Right forelimb (tissue), 1 donor: ENCODE measurements at places on chromosomes 2 and 18.

GRCh38 chr2:144936442-144936841 lies 416.5 kb upstream of the ZEB2 start:
- no peak for DNase-seq

- no peak for DNase-seq
Measured at GRCh38 chr2:220446106-220446712, 818.8 kb downstream of the SLC4A3 start.

GRCh38 chr2:209990838-209991237 lies 11.6 kb upstream of the RPE start:
- no peak for DNase-seq

DNA sequence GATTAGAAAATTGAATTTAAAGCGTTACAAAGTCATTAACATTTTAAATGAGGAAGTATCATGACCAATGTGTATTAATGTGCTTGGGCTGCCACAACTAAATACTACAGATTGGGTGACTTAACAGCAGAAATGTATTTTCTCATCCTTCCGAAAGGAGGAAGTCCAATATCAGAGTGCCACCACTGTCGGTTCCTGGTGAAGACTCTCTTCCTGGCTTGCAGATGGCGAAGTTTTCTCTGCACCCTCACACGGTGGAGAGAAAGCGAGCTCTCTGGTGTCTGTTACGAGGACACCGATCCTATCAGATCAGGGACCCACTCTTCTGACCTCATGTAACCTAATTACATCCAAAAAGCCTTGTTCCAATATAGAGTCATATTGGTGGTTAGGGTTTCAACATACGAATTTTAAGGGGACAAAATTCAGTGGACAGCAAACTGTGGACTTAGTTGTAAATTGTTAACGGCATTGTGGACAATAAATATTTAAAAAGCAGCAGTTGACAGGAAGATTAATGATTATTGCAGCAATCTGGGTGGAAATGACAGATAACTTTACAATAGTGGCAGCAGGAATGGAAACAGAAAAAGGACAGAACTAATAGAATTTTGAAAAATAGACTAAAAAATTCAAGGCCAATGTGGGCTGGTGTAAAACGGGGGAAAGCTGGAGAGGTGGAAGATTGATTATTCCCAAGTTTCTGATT lies 35.1 kb upstream of the CYRIA start:
- DNase-seq: no peak

DNA sequence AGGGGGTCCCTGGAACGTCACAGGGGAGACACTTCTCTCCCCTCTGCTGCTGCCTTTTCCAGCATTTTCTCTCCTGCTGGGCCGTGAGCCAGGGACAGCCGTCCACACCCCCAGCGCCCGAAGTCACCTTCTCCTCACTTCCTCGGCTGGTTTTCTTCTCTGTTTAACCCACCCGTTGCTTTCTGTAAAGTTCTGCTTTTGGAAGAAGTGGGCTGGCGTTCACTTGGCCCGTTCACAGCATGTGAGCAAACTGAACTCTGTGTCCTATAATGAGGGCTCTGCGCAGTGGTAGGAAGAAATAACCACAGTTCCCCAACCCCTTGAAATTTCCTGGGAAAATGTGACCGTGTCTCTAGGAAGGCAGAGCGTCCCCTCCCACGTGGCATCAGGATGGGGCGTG lies 187.0 kb upstream of the HDAC4 start:
- DNase-seq: no peak

DNA sequence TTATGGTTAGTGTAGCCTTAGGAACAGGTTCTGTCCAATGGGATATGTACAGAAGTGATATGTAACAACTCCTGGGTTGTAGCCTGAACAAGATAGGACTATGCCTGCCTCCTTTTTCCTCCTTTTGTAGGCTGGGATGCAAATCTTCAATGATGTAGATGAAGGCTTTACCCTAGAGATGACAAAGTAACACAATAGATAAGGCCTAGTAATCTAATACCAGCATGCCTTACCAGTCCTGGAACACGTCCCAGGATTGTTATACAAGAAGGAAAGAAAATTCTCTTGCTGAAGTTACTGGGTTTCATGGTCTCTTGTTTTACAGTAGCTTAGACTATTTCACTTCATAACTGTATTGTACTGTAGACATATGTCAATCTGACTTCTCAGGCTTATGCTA lies 192.1 kb downstream of the OTX1 start:
- DNase-seq: no peak

DNA sequence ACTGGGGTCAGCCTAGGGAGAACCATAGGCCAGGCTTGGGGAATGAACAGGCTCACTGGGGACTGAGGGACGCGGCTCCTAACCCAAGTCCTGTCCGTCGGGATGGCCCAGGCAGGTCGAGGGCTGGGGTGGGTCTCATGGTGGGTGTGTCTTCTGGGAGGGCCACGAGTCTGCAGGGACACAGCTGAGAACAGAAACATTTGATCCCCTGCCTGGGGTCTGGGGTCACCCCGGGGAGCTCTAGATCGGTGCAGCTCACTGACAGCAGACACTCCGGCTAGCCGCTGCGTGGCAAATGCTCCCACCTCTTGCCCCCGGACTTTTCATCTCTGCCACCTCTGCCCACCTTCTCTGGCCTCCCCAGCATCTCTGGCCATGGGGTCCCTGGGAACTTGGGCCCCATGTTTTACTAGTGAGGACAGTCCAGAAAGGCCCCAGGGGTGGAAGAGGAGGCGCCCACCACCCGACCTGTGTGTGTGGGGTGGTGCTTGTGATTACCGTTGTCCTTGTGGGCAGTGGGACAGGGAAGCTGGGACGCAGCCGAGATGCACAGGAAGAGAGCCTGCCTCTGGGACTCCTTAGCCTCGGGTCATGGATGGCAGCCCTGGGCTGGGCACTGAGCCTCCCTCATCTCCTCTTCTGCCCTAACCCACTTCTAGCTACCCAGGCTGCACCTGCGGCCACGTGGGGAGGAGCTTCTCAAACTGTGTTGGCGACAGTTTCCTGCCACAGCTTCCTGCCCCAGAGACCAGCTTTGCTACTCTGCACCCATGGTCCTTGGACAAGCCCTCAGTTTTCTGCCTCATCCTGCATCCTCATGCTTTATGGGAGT lies 4.9 kb downstream of the ZAP70 start:
- no peak for DNase-seq

- DNase-seq: no peak
Measured at GRCh38 chr2:239587311-239587731, 186.5 kb upstream of the HDAC4 start.
